NCI-H1436 (cell line): ENCODE measurements at places on chromosomes 3 and 15.

- no peak for DNase-seq
Measured at GRCh38 chr3:169299889-169300288, 363.6 kb downstream of the MECOM start.

GRCh38 chr3:23712656-23713559, 92.8 kb upstream of the UBE2E1 start:
- no peak for DNase-seq

- no peak for DNase-seq
Measured at GRCh38 chr3:142444343-142444742, 3.5 kb downstream of the XRN1 start.

DNA sequence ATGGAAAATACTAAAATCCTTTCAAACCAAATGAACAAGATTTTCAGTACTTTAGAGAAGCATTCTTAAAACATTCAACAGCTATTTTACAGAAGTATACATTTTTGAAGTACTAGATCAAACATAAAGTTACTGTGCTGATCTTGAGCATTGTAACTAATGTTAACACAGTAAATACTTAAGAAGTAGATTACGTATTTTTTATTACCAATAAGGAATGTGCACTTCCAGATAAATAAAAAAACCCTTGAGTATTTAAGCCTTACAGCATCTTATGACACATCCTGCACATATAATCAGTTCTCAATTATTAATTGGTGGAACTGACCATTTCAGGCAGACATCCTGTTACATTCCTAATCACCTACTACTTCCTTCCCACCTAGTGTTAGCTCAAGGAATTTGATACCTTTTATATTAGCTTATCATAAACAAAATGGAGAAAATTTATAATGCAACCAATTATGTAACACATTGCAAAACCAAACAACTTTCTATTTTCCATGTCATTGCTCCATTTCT, 32.8 kb downstream of the COPS2 start:
- no peak for DNase-seq

GRCh38 chr15:85329561-85330422, 50.6 kb upstream of the AKAP13 start:
- DNase-seq = no peak

- no peak for DNase-seq
Measured at GRCh38 chr3:30618526-30618925, 12.1 kb downstream of the TGFBR2 start.

DNA sequence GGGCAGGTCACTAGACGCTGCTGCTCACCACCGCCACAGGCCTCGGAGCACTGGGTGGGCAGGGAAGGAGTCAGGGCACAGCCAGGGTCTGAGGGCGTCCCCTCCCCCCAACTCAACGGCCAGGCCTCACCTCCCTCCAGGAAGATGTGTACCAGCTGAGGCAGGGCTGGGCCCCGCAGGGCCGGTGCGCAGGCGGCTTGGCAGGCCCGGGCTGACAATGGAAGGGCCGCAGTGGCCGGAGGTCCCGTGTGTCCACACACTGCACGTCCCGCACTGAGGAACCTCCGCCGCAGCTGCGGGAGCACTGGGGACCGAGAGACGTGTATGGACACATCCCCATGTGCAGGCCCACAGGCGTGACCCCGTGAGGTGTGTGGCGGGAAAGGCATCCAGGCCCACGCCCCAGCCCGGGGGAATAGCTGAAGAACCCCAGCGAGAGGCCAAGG, 47.4 kb downstream of the ADAMTS7 start:
- DNase-seq = no peak

GRCh38 chr15:65041787-65042186, 3.4 kb upstream of the SLC51B start:
- no peak for DNase-seq

GRCh38 chr3:178761024-178761423, 224.8 kb downstream of the KCNMB2 start:
- DNase-seq = no peak

DNA sequence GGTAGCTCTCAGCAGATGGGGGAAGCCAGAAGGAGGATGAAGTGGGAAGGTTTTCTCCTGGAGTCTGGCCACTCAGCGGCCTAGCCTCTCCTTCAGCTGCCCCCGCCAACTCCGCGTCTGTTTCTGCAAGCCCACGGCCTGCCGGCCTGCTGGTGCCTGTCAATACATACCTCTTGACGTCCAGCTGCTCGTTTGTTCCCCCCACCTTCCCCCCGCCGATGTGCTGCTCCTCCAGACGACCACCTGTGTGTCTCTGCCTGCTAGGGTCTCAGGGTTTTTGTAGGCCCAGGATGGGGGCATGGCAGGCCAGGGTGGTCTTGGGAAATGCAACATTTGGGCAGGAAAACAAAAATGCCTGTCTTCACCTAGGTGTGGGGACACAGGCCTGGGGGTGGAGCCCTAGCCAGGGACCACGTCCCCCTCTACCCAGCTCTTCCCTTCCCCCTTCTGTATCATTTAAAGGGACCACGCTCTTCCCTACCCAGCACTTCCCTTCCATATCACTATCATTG, 137.8 kb downstream of the ALCAM start:
- DNase-seq = no peak

DNA sequence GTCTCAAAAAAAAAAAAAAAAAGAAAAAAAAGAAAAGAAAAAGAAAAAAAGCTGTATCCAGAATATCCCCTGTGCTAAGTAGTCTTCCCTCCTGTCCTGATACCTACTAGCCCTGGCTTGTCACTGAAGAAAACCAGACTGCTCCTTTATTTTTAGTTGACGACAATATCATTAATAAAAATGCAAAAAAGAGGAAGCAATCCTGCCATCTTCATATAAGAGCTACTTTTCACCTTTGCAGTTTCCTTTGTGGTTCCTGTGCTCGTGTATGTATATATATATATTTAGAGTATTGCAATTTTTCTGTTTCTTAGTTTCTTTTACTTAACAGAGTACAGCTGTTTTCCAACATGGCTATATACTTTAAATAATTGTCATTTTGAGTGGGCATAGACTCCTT, 13.6 kb downstream of the C3orf20 start:
- no peak for DNase-seq

- DNase-seq = no peak
Measured at GRCh38 chr15:66654739-66655375, 47.2 kb upstream of the SMAD6 start.

DNA sequence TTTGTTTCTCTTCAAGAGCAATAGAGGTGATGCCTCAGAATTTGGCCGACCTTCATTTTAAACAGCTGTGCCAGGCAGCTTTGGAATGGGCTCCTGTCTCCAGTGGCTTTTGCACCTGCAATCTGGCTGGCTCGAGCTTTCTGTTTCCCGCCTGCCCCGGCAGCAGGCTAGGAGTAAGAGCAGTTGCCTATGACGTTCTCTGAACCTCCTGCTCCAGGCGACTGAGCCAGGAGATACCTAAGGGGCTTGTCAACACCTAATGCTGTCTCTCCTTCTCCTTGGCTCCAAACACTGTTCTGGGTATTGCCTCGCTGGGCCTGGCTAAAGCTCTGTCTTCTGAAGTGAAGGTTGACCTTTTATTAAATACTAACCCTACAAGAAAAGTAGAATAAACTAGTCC, 229.9 kb downstream of the LRRN1 start:
- no peak for DNase-seq

DNA sequence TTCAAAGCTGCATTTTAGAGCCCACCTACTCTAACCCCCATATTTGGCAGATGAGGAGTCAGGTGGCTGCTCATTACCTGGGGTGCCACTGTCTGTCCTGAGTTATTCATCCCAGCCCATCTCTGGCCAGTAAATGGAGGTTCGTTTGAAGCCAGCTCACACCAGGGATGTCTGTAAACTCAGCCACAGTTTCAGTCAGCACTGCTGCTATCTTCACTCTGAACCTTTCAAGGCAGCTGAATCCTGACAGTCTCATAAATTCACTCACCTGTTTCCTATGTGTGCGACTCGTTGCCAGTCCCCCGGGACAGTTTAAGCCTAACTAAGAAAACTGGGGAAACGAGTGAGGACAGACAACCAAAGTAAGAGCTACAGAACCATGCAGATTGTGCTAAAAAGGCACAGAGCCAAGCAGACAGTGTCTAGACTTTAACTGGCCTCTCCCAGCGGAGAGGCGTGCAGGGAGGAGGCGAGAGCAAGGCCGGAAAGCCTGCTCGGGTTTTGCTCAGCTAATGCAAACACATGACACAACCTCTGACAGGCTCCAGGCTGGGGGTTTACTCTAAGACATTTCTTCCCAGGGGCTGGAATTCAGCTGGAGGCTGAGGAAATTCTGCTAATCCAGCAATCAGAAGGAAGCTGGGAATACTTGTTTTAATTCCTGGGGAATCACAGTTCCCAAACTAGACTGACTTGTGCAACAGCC, 12.0 kb downstream of the FSTL1 start:
- no peak for DNase-seq

GRCh38 chr15:40960925-40961324, 7.7 kb downstream of the CHAC1 start:
- DNase-seq = no peak
